ENCODE measurements at places on chromosomes 11 and 22. TPM values are rescaled to one million over a fixed set of nuclear protein-coding genes. Genes with fewer than 3 reads are reported as not detected.

The KCNA4 gene
- polyA plus RNA-seq, result 10.9 TPM

The PIH1D2 gene
- 8.7 TPM for polyA plus RNA-seq

The EXPH5 gene
- polyA plus RNA-seq, result 10.9 TPM

The OSBPL5 gene
- polyA plus RNA-seq, result 36.7 TPM

The PRR33 gene
- polyA plus RNA-seq, result 0.47 TPM

The VSIG10L2 gene
- not detected for polyA plus RNA-seq

All from right lung (tissue), 10 donors.